ENCODE measurements at places on chromosomes 11 and 22. TPM values are rescaled to one million over a fixed set of nuclear protein-coding genes. Genes with fewer than 3 reads are reported as not detected.
A peak's percentile ranks its signal among the peaks of the same experiment; 100 is the strongest.

PARVA gene
- total RNA-seq = 16.7 TPM

GPHA2 gene
- total RNA-seq = not detected

KIF18A gene
- total RNA-seq = 8.0 TPM

KLHDC7B gene
- total RNA-seq = not detected

OR5B21 gene
- total RNA-seq = not detected

MS4A6E gene
- total RNA-seq = not detected

LRRC74B gene
- total RNA-seq = 0.13 TPM

SAA1 gene
- not detected for total RNA-seq

NTM gene
- not detected for total RNA-seq

CARNS1 gene
- total RNA-seq = 0.76 TPM

RHOD gene
- total RNA-seq = 62.8 TPM

CCDC87 gene
- 1.3 TPM for total RNA-seq

RAB3IL1 gene
- total RNA-seq = not detected

DNA sequence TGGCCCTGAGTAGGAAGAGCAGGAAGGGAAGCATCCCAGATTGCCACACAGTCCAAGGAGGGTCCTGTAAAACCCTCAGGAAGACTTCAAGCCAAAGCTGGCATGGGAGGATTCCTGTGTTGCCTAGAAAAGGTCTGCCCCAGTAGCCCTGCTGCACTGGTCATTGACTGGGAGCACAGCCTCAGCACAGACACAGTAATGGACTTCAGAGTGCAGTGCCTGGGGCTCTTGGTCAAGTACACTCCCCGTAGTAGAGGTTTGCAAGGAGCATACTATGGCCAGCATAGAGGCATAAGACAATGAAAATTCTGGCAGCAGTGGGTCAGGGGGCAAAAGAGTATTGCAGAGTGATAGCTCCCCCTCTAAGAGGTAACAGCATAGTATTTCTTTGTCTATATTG, 36.2 kb upstream of the FJX1 start:
- no peak for DNase-seq

DNA sequence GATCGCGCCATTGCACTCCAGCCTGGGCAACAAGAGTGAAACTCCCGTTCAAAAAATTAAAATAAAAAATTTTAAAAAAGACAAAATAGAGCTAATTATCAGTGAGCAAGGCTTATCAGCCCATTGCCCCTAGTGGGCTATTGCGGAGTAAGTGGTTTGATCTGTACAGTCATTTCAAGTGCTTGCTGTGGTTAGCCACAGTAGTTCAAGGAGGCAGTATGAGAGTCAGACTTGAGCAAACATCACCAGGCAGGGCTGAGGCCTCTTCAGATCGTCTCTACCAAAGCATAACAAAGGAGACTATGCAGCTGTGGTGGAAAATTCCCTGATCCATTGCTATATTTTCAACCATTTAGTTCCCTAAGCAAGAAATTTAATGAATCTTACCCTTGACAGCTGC, 4.3 kb upstream of the SBF2 start:
- DNase-seq = no peak

DNA sequence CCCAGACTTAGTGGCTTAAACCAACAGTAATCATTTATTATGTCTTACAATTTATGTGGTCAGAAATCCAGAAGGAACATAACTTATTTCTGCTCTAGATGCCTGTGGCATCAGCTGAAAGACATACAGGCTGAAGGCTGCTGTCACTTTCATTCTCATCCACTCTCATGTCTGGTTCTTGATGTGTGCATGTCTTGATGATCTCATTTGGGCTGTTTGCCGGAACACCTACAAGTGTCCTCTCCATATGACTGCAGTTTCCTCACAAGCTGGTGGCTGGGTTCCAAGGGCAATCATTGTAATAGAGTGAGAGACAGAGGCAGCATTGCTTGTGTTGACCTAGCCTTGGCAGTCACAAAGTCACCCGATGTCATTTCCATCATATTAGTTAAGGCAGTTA, 1375.9 kb upstream of the RAG2 start:
- no peak for DNase-seq

DNA sequence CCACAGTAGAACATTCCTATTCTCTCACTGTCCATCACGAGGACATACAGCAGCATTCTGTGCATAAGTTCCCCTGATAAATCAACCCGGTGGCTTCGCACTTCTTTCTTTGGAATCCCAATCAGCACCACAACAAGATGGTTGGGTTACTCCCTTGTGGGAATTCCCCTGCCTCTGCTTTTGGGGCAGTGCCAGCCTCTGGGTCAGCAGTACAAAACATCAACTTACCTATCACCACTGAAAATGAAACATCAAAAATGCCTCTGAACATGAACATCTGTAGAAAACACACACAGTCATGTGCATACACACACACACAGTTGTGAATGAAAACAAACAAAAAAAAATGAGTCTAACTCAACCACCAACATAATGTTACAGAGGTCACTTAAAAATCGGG, 79.3 kb downstream of the KCNA4 start:
- no peak for DNase-seq

DNA sequence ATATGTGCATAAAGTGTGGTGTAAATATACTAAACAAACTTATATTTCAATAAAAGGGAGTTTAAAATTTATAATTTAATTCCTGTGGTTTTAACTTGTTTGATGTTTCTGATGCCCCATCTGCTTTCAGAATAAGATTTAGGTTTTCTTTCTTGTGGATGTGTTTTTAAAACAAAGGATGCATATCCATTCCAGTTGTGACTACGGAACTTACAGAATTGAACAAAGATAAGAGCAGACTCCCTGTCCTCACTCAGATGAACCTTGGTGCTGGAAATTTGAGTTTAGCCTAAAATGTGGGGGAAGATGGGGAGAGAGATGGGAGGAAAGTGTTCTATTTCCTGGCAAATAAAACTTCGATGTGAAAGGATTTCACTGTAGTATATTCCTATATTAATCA, 2.5 kb downstream of the FJX1 start:
- DNase-seq = no peak

GRCh38 chr11:93903989-93904388, 53.6 kb upstream of the VSTM5 start:
- DNase-seq = no peak

- DNase-seq = no peak
Observed at GRCh38 chr22:19383292-19383691, 48.2 kb downstream of the HIRA start.

GRCh38 chr11:129974672-129975071, 28.0 kb downstream of the PRDM10 start:
- DNase-seq = no peak

DNA sequence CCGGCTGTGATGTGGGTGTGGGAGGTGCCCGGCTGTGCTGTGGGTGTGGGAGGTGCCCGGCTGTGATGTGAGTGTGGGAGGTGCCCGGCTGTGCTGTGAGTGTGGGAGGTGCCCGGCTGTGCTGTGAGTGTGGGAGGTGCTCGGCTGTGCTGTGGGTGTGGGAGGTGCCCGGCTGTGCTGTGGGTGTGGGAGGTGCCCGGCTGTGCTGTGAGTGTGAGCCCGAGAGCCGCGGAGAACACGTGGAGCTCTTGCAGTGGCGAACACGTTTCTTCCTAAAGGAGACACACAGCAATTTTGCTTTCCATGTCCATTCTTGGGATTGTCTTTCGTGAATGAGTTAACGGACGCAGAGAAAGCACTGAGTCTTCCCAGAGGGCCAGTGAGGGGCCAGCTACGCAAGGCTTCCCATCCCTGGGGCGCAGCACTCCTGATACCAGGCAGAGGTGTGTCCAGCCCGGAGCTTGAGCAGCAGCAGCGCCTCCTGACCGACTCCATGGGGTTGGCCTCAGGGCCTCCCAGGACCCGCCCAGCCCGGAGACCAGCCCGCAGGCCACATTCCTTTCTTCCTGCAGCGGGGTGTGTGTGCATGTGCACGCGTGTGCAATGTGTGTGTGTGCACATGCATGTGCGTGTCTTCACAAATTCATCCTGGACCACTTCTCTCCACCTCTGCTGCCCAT, 245.0 kb upstream of the B3GAT1 start:
- DNase-seq = no peak

DNA sequence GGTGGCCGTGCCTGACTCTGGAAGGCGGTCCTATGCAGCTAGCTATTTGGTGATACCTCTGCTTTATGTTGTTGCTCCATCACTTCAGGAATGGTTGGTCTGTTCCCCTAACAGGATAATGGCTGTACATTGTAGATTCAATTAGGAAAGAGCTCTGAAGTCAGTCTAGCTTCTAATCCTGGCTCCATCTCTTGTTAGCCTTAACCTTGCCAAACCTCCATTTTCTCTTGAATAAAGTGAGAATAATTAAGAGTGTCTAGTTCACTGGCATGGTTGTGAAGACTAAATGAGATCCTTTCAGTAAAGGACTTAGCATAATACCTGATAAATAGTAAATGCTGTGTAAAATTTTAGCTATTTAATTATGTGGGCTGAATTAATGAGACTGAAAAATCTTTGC, 262.5 kb upstream of the ARHGAP20 start:
- DNase-seq = no peak

- peak; percentile 34 for DNase-seq
Observed at GRCh38 chr11:60710482-60710881, 11.1 kb downstream of the MS4A8 start.

GRCh38 chr11:44564670-44565210, 723 bp upstream of the CD82 start:
- no peak for DNase-seq

GRCh38 chr22:37425369-37425768, 1.9 kb downstream of the ELFN2 start:
- no peak for DNase-seq

- DNase-seq = no peak
Observed at GRCh38 chr11:14625586-14626205, 17.9 kb upstream of the PDE3B start.

DNA sequence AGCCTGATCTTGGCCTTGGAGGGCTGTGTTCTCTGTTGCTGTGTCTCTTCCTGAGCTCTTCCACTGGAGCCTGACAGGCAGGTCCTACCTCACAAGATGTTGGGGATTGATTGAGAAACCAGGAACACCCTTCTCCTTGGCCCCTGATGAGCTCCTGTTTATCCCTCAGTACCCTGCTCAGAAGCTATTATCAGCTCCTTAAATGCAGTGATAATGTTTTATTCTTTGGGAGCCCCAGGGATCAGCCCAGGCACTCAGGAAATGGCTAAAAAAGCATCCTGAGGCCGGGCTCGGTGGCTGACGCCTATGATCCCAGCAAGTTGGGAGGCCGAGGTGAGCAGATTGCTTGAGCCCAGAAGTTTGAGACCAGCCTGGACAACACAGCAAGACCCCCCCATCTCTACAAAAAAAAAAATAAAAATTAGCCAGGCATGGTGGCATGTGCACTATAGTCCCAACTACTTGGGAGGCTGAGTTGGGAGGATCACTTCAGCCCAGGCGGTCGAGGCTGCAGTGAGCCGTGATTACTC, 4.9 kb upstream of the PHLDA2 start:
- no peak for DNase-seq

GRCh38 chr11:73597336-73597955, 466 bp downstream of the FAM168A start:
- DNase-seq = no peak

DNA sequence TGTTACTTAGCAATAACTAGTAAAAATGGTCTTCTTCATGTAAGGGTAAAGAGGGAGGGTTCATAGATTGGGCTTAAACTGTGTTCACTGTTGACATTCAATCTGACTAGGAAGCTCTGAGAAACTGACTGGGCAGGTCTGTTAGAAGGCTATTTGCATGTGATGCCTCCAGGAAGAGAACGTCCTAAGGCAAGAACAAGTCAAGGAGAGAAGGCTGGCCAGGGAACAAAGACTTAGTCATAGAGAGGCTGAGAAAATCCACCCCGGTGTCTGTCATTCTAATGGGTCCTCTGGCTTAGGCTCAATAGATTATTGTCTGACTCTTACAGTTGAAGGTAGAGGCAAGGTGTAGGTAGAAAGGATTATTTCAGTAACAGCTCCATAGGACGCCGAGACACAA, 50.3 kb upstream of the CD44 start:
- DNase-seq = no peak

DNA sequence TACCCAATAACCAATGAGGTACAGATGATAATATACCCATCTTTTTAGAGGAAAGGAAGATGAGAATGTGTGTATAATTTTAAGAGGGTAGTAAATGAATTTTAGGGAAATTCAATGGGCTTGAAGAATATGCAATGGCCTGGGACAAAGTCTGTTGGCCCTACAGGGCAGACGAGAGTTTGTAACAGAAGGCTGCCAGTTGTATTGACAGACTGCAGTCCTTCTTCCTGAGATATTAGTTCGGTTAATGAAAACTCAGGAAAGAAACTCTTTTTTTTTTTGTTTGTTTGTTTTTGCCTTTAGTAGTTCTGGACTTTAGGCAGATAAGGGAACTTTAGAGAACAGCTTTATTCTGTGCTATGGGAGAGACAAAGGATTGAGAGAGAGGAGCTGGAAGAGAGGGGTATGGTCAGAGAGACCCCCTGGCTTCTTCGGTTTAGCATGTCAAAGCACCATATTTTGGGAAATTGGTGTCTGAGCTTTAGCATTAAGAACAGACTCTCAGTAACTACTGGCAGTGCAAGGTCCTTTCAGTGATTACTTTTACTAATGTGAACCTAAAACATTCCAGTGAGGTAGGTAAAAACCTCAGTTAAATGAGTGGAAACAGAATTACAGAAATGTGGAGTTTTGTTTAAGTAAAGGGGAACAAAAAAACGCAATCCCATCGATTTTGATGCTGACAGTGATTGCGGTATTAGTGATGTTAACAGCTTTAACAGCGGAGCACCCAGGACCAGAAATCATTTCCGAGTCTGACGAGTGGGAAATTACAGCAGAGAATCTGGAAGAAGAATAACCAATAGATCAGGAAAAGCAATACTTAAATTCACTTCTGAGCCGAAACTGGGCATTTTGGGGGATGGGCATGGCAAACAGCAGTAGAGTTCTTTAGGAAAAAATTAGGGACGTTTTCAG, 644 bp upstream of the NAALAD2 start:
- DNase-seq = no peak

DNA sequence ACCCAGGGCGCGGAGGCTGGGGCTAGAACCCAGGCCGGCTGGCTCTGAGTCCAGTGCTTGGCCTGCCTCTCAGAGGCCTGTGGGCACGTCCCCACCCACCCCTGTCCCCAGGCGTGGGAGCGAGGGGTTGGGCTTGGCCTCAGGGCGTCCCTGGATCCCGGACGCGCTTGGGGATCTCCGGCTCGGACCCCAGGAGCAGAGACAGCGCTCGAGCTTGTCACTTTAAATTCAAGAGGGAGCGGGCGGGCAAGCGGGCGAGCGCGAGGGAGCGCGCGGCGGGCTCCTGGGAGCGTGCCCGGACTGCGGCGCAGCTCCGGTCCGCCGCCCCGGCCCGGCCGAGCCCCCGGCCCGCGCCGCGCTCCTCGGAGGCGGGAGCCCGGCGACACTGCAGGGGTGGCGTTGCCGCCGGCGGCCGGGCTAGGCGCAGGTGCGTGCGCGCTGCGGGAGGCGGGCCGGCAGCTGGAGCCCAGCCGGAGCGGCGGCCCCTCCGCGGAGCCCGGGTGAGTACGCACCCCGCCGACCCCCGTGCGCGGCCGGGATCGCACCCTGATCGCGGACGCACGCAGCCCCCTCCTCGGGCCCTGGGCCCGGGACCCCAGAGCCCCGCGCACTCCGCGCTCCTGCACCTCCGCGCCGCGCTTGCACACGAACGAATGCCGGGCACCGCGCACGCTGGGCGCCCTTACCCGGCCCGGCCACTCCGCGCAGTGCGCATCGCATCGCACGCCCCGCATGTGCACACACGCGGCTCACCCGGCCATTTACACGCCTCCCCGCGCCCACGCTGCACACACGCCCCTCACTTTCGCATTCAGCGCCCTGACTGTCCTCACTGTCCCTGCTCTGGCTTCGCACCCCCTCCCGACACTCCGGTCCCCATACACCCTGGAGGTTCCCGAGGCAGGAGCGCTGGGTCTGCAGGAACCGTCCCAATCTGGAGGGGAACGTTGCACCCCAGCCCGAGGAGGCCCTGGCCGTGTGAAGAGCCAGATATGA, at the start of gene SYT12:
TSS of gene SYT12 (plus strand) at position 174 of the 996 bp plus-strand sequence. CDS start 7,011 bp downstream, outside the sequence.
- no peak for DNase-seq

GRCh38 chr22:20080445-20080775, 369 bp downstream of the DGCR8 start:
- DNase-seq = peak; percentile 80
